Activated CD4-positive, alpha-beta T cell treated with anti-CD3 and anti-CD28 coated beads for 36 hours (primary cell): ENCODE measurements at places on chromosomes 7 and 10.
A peak's percentile ranks its signal among the peaks of the same experiment; 100 is the strongest.

DNA sequence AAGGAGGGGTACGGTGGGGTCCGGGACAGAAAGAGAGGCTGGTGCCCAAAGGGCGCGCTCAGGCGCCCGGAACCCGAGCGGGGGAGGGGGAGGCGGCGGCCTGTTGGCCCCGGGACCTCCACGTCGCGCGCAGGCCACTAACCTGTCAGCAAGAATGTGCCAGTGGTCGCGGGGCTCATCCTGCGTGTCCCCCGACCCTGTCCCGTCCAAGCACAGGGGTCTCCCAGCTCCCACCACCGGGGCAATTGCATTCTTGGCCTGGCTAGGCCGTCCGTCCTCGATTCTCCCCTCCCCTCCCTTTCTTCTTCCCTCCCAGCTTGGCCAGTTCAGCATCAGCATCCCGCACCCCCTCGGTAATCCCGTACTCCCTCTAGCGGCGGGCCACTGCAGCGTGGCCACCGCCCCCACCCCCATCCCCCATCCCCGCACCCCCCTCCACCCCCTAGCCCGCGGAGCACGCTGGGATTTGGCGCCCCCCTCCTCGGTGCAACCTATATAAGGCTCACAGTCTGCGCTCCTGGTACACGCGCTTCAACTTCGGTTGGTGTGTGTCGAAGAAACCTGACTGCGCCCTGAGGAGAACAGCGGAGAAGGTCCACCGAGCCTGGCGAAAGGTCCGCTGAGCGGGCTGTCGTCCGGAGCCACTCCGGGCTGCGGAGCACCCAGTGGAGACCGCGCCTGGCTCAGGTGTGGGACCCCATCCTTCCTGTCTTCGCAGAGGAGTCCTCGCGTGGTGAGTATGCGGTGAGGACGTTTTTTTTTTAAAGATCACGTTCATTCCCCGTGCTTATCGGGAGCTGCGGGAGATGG, at the start of gene SGCE:
SGCE (minus strand) TSS at position 286 of the 810 bp plus-strand sequence; CDS start at position 251, 35 bp downstream.
- peak; percentile 77 for DNase-seq

GRCh38 chr10:89700923-89701241, 508 bp upstream of the KIF20B start:
- DNase-seq: no peak

DNA sequence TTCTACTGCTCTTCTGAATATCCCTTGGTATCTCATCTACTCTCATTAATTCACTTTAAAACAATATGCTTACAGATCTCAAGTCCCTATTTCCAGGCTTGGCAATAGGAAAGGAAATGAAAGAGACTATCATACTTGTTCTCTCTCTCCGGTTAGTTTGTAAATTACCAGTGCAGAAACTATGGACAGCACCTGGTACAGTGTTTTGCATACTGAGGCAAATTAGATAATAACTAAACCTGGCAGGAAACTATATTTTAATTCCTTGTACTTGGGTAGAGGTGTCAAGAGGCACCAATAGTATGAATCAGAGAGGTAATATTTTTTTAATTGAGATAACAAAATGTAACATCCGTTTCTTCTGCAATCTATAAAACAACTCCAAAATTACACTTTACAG, 97.7 kb upstream of the TMEM196 start:
- no peak for DNase-seq

DNA sequence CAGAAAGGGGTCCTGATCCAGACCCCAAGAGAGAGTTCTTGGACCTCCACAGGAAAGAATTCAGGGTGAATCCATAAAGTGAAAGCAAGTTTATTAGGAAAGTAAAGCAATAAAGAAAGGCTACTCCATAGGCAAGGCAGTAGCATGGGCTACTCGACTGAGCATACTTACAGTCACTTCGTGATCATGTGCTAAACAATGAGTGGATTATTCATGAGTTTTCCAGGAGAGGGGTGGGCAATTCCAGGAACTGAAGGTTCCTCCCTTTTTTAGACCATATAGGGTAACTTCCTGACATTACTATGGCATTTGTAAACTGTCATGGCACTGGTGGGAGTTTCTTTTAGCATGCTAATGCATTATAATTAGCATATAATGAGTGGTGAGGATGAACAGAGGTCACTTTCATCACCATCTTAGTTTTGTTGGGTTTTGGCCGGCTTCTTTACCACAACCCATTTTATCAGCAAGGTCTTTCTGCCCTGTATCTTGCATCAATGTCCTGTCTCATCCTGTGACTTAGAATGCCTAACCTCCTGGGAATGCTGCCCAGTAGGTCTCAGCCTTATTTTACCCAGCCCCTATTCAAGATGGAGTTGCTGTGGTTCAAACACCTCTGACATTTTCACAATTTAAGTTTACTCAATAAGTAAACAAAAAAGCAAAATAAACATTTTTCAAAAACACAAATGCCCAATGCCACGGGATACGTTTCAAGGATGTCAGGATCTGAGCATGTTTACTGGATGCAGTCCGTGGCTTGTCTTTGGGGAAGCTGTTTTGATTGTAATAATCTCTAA, 37.0 kb downstream of the ALOX5 start:
- no peak for DNase-seq

GRCh38 chr7:50655020-50655419, 89.8 kb upstream of the DDC start:
- DNase-seq: no peak

DNA sequence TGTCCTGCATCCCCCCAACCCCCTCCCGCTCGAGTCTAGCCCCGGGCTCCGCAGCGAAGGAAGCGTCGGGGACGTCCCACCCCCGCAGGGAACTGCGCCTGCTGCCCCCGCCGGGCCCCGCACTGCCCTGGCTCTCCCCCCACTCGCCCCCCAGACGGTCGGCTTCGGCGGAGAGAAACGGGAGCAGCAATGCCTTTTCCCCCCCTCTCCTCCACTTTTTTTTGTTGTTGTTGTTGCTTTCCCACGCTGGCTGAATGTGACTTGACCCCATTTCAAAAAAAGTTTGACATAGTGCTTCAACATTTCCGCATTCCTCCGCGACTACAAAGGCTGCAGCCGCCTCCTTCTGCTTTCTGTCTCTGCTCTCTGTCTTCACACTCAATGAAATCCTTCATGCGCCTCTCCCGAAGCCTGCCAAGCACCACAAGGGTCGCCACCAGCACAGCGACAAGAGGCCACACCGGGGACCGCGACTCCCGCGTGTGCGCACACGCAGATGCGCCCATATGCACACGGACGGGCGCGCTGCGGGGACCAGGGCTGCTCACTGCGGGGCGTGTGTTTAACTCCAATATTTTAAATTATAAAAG, 1.0 kb downstream of the CDK6 start:
- DNase-seq: peak; percentile 71

DNA sequence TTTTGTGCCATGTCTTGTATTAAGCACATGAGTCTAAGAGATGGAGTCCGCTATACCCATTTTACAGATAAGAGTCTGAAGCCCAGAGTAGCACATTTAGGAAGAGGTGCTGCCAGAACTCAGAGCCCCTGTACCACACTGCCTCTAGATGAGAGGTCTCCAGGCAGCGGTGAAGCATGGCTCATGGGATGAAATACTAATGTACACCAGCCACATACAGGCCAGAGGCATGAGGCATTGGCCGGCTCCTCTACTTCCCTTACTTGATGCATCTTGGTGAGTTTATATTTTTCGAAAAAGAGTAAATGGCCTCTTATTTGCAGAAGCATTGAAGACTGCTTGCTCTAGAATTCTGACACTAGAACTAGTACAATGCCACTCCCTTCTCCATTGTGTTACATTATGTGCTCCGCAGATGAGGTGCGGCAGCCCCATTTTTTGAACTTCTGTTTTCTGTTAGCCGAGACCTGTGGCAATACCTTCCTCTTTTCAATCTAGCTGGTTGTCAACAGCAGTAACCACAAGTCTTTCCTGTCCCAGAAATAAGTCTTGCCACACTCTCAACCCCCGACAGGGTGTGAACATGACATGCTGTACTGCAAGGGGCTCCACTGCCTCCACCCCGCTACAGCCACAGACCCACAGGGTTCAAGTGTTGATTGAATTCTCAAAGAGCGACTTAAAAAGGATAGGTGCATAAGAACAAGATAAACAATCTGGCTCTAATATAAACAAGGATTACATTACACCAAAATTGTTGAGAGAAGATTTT, 145.3 kb downstream of the CELF2 start:
- DNase-seq: peak; percentile 80

GRCh38 chr10:125172694-125173093, 12.3 kb upstream of the CTBP2 start:
- no peak for DNase-seq

- DNase-seq: no peak
These were observed 105.8 kb upstream of the ANK3 start for GRCh38 chr10:60495338-60496055.

DNA sequence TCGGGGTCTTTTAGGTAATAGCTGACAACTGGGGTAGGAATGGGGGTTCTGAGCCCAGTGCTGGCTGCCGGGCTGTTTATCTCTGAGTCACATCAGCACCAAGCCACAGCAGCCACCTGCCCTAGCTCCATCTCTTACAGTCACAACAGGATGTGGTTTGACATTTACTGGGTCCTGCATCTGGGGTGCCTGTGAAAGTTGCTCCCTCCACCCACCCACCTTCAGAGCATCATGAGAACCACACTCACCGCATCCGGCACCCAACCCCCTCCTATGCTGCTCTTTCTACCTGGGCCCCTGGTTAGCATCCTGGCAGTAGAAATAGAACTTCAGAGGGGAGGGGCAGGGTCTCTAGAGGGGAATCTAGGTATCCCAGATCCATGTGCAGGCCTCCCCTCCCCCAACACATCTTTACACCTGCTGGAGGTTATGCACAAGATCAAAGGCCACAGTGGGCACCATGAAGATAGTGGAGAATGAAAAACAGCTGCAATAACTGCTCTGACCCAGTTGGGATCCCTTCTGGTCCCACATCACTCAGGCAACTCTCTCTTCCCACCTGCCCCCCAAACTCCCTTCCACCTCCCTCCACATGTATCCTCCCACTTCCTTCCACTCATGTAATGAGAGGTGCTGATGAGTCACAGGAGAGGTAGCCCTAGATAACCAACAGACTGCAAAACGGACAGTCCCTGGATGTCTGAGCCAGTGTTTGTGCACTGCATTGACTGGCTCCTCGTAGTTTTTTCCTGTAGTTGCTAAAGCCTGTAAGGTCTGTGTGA, 38.2 kb downstream of the PRSS2 start:
- DNase-seq: peak; percentile 97

GRCh38 chr7:74569501-74570075, 87.9 kb upstream of the GTF2I start:
- DNase-seq: peak; percentile 55

GRCh38 chr10:86878983-86879713, 78.3 kb downstream of the MMRN2 start:
- no peak for DNase-seq

DNA sequence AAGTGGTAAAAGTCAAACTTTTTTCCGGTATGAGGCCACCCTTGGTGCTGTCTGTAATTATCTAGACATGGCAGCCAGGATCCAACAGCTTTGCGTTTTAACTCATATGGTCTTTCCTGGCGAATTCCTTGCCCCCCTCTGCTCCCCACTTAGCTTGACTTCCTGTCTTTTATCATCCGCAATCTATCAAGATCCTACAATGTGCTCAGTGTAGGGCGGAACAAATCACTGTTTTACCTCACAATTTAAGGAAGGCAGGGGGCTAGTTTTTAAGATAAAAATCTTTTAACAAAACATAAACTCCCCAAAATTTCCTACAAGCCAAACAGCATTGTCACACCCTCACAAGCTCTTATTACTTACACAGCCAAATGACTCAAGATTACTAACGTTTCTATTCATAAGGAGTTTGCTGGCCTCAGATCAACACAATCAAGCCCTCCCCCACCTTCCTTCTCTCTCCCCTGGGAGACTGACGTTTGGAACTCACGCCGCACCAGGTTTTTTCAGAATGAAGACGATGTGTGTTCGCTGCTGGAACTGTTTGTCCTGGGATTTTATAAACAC, 1.3 kb upstream of the CDK14 start:
- DNase-seq: peak; percentile 15

- DNase-seq: no peak
These were observed 78.0 kb downstream of the FAM13C start for GRCh38 chr10:59284118-59284975.

DNA sequence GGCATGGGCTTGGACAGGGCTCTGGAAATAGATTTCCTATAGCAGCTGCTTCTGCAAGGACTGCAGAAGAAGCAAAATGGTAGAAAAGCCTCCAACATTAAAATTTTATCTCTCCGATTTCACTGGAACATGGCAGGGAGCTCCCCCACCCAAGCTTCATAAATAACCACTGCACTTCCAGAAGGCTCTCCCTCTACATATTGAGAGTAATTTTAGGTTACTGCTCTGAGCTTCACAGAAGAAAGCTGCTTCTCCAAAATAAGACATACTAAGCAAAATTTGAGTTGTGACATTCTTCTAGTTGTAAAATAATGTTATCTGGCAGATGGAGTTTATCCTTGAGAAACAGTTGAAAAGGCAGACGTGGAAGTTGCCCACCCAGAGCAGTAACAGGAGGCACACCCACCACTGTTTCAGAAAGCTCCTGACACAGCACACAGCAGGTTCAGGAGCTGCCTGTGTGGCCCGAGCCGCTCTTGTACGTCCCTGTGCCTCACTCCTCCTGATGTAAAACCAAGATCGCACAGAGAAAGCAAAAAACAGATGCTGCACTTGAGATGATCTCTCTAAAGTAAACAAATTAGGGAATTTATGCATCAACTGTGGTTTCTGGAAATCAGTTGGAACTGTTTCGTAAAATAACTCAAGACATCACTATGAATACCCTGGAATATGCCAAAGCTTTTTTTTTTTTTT, 621.0 kb downstream of the PARD3 start:
- no peak for DNase-seq

GRCh38 chr7:122457325-122457724, 152.8 kb upstream of the FEZF1 start:
- no peak for DNase-seq

GRCh38 chr7:100132697-100133151, 6.0 kb downstream of the MBLAC1 start:
- DNase-seq: peak; percentile 82

GRCh38 chr10:78296785-78297184, 263.1 kb downstream of the RPS24 start:
- no peak for DNase-seq

DNA sequence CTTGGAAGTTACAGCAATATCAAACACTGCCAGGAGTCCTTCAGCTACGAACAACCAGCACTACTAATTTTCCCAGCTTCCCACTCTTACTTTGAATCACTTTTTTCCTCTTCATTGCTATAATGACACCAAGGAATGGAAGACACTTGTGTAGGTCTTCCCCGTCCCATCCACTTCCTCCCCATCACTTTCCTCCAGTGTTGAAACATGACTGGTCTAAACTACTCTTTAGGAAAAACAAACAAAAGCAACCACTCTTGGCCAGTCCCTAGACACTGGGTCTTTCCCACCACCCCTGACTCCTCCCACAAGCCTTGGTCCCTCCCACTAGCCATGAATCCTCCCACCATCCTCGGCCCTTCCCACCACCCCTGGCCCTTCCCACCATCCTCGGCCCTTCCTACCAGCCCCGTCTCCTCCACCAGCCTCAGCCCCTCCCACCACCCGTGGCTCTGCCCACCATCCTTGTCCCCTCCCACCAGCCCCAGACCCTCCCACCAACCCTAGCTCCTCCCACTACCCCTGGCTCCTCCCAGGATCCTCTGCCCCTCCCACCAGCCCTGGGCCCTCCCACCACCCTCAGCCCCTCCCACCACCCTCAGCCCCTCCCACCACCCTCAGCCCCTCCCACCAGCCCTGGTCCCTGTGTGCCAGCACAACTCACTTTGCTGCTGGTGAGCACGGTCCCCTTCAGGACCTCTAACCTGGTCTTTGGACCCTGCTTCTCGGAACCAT, 68.5 kb downstream of the CXCL12 start:
- DNase-seq: peak; percentile 63

- no peak for DNase-seq
These were observed 61.3 kb upstream of the DNAAF5 start for GRCh38 chr7:664997-665735.

- DNase-seq: peak; percentile 67
These were observed 9.7 kb downstream of the IFIT3 start for GRCh38 chr10:89337484-89337883.

GRCh38 chr7:1915956-1916600, 246.0 kb downstream of the ELFN1 start:
- DNase-seq: no peak
